ENCODE measurements at places on chromosomes 16 and 17.

DNA sequence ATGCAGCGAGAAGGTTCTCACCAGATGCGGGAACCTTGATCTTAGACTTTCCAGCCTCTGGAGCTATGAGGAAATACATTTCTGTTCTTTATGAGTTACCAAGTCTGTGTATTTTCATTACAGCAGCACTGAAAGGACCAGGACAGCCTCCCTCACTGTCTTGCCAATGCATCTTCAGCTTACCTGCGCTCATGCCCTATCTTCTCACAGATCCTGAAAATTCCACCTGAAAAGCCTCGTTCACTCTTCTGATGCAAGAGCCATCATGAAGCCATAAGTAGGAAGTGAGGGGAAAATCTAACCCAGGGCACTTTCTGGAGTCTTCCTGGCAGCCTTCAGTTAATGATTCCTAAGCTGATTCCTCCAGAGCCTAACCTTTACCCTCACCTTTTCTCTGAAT lies 194.0 kb downstream of the SALL1 start:
- DNase-seq = no peak

DNA sequence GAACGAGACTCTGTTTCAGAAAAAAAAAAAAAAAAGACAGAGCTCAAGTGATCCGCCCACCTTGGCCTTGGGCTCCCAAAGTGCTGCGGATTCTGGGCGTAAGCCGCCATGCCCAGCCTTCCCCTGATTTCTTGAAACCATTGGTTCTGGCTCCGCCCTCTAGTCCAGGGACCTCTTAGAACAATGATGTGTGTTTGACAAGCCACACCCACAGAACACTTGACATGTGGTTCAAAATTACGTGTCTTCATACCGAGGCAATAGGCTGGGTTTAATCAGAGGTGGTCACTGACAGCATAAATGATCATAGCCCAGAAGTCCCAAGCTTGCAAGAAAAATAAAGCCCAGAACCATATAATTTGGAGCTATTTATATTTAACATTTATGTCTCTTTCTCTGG lies 23.0 kb downstream of the KNOP1 start:
- no peak for DNase-seq

DNA sequence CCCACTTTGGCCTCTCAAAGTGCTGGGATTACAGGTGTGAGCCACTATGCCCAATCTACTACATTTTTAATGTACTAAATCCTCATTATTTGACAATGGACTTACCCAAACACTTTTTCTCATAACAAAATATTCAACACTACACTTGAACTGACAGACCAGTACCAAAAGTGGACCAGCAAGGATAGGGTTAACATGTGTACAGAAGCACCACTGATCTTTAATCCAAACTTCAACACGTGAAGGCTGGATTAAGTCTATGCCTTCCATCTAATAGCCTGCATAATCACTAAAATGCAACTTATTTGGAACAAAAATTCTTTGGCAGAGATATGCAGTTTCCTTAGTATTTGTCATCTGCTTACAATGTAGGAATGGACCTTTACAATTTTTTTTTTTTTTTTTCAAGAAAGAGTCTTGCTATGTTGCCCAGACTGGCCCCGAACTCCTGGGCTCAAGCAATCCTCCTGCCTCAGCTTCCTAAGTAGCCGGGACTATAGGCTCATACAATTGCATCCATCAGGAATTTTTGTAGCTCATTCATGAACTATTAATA lies 60.0 kb upstream of the BCAR1 start:
- no peak for DNase-seq

- DNase-seq = no peak
Measured at GRCh38 chr16:50676684-50677225, 4.4 kb downstream of the SNX20 start.

- DNase-seq = no peak
Measured at GRCh38 chr16:7086822-7087616, 245.6 kb upstream of the RBFOX1 start.

- DNase-seq = no peak
Measured at GRCh38 chr16:12588510-12588909, 215.2 kb downstream of the CPPED1 start.

DNA sequence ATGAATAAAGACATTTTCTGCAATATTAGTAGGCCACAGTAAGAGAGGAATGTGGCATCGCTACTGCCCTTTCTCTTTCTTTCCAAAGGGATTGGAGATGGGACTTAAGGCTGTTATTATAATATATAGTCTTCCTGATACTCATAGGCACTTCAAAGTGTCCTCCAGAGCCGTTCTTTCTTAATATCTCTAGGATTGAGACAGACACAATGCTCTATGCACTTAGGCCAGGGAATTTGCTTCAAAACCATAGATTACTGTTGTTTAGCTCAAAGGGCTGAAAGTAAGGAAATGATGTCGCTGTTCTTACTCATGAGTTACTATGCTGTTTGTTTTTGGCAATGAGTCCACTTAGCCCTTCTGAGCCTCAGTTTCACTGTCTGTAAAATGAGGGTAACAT lies 590.5 kb downstream of the CDH11 start:
- no peak for DNase-seq

DNA sequence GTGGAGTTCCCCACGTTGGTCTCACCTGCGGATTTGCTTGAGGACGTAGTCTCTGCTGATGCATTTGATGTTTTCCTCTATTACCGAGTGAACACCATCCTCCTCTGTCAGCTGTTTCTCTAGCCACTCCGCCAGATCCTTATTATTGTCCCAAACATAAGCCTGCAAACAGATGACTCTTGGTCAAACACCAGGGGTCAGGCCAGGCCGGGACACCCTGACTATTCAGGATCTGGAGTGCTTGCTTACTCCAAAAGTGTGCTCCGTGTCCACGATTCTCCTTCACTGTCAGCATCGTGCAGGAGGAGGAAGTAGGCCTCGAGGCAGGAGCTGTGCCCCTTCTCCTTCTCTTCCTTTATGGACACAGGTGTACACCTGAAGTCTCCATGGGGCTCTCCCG lies 140.2 kb downstream of the AATF start:
- no peak for DNase-seq

DNA sequence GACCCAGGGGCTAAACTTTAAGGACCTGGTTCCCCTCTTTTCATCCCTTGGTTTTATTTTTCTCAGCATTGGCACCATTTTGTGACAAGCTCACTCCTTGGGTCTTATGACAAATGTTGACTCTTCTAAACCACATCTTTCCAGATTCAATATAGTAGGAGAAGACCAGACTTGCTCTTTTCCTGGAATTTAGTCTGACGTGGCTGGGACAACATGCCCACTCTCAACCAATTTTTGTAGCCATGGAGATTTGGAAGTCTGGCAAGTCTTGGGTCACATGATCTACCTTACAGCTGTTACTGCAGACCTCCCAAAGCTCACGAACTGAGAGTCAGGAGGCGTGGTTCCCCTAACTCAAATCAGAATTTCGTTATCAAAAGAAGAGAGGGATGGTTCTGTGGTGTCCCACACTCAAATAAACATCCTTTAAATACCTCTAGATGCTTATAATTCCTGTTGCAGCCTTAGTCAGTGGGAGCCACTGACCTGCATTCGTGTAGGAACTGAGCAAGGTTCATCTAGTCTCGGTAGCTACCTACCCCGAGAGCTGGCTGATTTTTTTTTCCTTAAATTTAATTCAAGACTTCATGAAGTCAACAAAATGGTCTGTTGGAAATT lies 683.5 kb downstream of the MAF start:
- no peak for DNase-seq

GRCh38 chr16:2792940-2793339 lies 5.3 kb upstream of the PRSS41 start:
- DNase-seq = no peak

DNA sequence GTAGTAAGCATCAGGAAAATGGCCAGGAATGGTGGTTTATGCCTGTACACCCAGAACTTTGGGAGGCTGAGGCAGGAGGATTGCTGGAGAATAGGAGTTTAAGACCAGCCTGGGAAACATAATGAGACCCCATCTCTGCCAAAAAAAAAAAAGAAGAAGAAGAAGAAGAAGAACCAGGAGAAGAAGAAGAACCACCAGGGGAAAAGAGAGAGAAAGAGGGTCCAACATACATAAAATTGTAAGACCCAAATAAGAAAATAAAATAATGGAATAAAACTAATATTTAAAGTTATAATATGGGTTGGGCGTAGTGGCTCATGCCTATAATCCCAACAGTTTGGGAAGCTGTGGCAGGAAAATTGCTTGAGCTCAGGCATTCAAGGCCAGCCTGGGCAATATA lies 408.4 kb downstream of the ZFHX3 start:
- no peak for DNase-seq

GRCh38 chr16:66578651-66579531 lies at the start of gene CMTM2:
CMTM2 (plus strand) TSS chr16:66579463; CDS start chr16:66579608, 145 bp downstream.
- no peak for DNase-seq

GRCh38 chr16:21940570-21940969 lies 12.6 kb upstream of the UQCRC2 start:
- no peak for DNase-seq

- no peak for DNase-seq
Measured at GRCh38 chr17:68155692-68156091, 92.2 kb upstream of the AMZ2 start.

GRCh38 chr17:7043497-7044198 lies at the start of gene SLC16A11:
SLC16A11 (minus strand) TSS chr17:7044092; CDS start chr17:7043513, 579 bp downstream.
- peak; percentile 31 for DNase-seq

GRCh38 chr16:17328932-17329331 lies 141.8 kb downstream of the XYLT1 start:
- DNase-seq = no peak

- DNase-seq = no peak
Measured at GRCh38 chr16:29231244-29231643, 175.3 kb downstream of the NPIPB11 start.

GRCh38 chr16:10664720-10665126 lies 30.0 kb downstream of the TEKT5 start:
- no peak for DNase-seq

DNA sequence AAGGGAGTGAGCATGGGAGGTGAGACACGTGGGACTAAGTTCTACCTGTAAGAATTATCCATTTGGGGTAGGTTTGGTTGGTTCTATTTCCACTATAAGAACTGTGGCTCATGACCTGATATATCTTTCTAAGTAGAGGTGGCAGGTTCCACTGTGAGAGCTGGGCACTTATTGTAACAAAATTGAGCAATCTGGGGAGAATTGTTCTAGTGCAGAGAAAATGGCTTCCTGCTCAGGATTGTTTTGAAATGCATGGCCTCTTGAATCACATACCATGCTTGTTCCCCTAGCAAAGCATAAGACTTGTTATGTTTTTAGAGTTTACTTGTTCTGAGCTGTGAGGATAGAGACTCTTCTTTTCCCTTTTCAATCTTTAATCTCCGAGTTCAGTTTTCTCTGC lies 125.9 kb downstream of the MAP2K6 start:
- no peak for DNase-seq

DNA sequence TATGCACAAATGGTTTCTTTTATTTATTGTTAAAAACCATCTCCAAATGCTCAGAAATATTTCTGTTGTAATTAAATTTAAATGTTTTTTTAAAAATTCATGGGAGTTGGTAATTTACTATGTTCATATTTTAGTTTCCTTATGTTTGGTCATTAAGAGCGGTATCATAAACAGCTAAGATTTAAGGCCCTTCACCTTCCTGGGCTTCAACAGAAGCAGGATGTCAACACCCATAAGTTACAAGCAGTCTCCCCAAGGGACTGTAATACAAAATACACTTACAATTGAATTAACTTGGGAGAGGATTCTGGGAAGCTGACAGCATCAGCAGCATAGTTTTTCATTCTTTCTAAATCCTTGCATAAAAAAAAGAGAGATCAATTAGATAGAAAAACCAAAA lies 30.9 kb upstream of the TANC2 start:
- no peak for DNase-seq

GRCh38 chr17:20127360-20128035 lies 118.3 kb downstream of the SPECC1 start:
- DNase-seq = no peak

DNA sequence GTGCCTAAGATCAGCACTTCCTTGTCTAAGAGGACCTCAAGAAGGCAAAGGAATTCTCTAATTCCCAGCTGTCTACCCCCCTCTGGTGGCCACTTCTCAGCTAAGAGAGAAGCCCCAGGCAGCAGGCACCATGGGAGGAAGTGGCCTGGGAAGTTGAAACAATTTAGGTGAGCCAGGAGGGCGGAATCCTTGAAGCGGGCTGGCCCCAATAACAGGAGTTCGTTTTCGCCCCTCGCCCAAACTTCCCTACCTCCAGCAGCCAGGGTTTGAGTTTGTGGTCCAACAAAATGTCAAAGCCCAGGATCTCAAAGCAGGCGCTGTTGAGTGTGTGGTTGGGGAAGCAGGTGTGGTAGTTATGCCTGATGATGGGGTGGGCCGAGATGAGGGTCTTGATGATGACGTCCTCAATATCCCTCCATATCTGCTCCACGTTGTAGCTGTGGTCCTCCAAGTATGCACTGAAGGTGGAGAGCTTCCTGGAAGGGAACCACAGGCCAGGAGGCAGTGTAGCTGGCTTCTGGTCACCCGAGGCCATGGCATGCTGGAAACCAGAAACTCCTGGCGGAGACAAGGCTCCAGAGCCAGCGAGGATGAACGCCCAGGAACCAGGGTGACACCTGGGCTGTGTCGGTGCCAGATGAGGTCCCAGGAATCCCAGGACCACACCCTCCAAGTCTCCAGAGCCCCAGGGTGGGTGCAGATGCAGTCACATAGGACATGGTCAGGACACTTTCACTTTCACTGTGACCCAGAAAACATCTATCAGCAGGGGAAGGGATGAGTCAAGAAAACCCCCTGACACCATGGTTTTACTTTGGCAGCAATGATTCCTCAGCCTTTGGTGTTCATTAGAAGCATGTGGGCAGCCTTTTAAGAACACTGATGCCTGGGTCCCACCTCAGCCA lies 25.6 kb downstream of the TTLL6 start:
- DNase-seq = peak; percentile 76

GRCh38 chr16:17377360-17378324 lies 93.1 kb downstream of the XYLT1 start:
- DNase-seq = no peak

DNA sequence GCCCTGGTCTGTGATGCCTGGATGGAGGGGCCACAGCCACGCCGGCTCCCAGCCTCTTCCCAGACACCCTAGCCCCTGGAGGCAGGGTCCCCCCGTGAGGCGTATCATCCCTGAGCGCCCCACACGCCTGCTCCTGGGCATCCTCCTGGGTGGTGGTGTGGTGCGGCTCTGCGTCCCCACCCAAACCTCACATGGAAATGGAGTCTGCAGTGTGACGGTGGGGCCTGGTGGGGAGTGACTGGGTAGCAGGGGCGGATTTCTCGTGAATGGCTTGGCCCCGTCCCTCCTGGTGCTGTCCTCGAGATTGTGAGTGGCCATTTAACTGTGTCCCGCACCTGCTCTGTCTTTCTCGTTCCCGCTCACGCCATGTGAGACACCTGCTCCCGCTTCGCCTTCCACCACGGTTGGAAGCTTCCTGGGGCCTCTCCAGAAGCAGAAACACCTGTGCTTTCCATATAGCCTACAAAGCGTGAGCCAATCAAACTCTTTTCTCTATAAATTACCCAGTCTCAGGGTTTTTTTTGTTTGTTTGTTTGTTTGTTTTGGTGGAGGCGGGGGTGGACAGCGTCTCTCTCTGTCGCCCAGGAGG lies 5.9 kb upstream of the SSTR5 start:
- DNase-seq = no peak

GRCh38 chr16:5756969-5757368 lies 659.4 kb upstream of the EEF2KMT start:
- DNase-seq = no peak

- no peak for DNase-seq
Measured at GRCh38 chr16:89090669-89091426, 2.8 kb upstream of the ACSF3 start.
